ENCODE measurements at places on chromosomes 11 and 22.

- DNase-seq, result peak; percentile 8
Observed at GRCh38 chr22:19446603-19447329, 745 bp downstream of the C22orf39 start.

DNA sequence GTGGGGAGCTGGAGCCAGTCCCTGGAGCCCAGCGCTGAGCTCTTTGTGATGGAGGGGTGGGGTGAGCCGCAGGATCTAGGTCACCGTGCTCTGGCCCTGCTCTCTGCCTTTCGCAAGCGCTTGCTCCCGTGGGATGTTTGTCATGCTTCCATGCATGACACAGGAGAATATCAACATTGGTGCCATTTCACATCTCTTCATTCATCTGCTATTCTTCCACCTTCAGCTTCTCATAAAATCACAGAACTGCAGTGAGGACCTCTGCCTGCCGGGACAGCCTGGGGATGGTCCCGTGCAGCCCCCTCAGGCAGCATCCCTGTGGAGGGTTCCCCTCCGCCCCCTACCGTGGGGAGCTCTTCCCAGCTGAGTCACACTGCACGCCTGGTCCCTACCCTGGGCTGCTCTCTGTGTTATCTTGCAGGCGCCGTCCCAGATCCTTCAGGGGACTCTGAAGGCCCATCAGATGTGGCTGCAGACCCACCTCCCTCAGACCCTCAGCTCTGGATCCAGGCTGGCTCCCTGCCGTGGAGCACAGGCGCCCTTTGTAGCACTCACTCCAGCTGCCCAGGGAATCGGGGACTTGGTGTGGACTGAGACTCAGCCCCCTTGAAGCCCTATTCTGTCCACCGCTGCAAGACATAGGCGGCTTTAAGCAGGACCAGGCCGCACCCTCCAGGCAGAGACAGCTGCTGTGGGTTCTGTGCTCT, 5.1 kb upstream of the SEPTIN5 start:
- DNase-seq, result peak; percentile 27

DNA sequence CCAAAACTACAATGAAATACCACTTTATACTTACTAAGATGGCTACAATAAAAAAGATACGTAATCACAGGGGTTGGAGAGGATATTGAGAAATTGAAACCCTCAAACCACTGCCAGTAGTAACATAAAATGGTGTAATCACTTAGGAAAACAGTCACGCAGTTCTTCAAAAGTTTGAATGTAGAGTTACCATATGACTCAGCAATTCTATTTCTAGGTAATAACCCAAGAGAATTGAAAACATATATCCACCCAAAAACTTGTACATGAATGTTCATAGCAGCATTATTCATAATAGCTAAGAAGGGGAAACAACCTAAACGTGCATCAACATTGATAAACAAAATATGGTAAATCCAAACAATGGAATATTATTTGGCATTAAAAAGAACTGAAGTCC, 24.4 kb upstream of the PSMA1 start:
- DNase-seq, result no peak

- peak; percentile 57 for DNase-seq
Observed at GRCh38 chr11:65380460-65381119, 1.9 kb downstream of the SLC25A45 start.

- no peak for DNase-seq
Observed at GRCh38 chr11:65952052-65952521, 6.8 kb downstream of the TSGA10IP start.

- DNase-seq, result no peak
Observed at GRCh38 chr11:113161711-113162591, 152.4 kb upstream of the TTC12 start.

DNA sequence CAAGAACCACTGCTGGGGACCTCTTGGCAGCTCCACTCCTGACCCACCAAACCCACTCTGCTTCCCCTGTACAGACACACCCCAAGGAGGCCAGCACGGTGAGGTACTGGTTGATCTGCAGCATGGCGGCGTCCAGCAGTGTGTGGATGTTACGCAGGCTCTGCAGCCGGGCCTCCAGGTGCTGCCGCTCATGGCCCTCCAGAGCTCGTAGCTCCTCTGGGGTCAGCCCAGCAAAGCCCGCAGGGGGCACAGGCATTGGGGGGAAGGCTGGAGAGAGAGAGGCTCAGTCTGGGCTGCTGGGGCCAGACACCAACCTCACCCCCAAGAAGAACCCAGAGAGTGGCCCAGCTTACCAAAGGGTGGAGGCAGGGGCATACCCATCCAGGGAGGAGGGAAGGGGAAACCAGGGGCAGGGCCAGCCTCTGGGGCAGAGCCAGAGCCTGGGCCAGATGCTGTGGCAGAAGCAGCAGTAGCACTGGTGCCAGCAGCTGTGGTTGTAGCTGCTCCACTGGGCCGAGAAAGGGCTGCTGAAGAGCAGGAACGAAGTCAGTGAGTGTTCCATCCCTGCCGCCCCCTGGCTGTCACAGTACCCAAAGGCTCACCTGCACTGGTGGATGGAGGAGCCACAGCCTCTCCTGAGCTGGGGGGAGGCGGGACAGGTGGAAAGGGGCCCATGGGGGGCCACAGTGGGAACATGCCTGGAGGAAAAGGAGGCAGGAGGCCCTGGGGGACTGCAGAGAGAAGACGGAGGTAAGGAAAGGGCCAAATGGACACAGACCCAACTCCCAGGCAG, 4.5 kb downstream of the SYVN1 start:
- DNase-seq, result no peak

DNA sequence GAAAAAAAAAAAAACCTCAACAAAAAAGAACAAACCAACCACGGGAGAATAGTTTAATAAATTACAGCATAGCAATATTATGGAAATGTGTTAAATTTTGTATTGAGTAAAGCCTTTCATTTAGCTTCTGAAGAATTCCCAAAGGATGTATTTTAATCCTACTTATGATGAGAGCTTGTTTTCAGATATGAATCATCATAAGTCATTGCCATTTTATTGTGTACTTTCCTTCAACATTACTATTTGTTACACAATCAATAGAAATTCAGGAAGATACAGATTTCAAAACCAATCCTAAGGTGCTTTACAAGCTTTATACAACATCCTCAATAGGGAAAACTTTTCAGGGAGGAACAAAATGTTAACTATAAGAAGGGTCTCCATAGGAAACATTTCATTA, 200.6 kb upstream of the CTSC start:
- DNase-seq, result no peak

DNA sequence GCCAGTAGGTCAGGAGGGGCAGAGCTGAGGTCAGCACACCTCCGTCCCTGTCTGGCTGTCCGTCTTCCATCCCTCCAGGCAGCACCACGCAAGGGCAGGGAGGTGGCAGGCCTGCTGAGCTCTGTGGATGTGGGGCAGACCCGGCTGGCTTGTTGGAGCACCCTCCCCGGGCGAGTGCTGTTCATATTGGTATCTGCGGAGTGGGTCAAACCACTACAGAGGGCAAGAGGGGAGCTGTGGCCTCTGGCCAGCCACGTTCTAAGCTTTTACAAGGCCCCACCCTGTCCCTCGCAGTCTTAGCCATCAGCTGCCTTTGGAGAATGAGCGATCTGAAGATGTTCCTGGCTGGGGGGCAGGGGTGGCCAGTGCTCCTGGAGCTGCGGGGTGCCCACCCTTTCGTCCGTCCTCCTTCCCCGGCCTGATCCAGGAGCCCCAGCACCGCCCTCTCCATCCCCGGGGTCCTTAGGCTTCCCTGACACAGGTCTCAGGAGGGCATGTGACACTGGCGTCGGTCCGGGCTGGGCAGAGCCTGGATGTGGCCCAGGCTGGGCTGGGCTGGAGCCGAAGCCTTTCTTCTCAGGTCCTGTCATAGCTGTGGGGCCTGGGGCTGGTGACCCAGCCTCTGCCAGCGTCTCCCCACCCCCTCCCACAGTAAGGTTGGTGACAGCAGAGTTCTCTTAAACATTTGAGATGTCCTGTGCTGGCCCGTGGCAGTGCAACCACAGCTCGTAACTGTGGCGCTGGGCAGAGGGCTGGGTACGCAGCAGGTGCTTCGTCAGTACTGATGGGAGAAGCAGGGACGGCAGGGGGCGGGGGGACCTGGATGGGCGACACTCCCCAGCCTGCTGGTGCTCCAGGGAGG, 31.7 kb upstream of the GRAMD4 start:
- DNase-seq, result no peak

DNA sequence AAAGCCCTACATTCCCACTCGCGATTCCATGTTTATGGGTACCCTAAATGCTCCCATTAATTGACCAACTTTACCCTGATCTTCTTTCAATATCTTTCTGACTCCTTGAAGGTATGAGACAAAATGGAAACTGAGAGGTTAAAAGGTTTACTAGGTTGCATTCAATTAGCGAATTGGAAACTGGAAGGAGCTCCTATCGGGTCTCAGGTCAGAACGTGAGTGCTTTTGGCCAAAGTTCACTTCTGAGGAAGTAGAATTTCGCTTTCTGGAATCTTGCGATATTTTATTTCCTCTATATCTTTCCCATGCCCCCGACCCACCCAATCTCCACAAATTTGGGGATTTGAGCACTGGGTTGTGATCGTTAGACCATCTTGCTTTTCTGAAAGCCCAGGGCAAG, 2.6 kb downstream of the EHF start:
- no peak for DNase-seq

DNA sequence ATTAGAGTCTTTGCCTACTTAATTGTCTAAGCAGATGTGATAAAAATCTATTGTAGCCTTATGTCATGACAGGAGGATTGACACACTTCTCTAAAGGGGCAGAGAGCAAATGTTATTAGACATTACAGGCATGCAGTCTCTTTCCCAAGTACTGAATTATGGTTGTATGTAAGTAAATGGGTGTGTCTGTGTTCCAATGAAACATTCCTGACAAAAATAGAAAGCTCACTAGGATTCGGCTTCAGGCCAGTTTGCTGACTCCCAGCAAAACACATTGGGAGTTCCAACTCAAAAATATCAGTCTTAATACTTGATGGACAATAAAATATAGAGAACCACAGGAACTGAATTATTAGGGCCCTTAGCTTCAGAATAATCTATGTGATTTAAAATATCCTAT, 1480.4 kb downstream of the FAM181B start:
- no peak for DNase-seq

DNA sequence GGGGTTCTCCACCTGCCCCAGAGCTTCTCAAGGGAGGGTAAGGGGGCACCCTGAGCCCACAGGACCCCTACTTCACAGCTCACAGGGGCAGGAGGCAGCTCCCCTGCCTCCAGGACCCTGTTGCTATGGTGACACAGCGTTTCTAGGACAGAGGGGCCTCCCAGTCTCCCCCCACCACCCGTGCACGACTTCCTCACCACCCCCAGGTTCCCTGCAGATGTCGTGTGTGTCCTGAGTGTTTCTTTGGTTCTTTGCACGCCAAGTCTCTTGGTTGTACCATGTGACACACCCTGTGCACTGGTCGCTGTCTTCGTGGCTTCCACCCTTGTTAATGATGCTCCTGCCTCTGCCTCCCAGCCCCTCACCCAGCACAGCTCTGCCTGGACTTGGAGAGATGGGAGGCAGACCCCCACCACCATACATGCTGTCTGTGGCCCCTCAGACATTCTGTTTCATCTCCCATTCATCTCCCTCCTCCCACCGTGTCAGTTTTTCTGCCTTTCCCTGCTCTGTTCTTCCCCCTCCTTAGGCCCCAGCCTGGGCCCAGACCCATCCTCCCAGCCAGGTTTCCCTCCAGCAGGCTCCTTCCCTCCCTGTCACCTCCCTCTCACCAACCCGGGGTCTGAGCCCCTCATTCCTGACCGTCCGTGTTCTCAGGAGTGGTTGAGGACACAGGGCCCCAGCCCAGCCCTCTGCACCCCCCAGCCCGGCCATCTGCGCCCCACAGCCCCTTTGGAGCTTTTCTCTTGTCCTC, 24.5 kb upstream of the RAB1B start:
- DNase-seq, result no peak

- DNase-seq, result no peak
Observed at GRCh38 chr22:43205748-43206508, 19.0 kb upstream of the TTLL12 start.

- no peak for DNase-seq
Observed at GRCh38 chr11:127339376-127339775, 338.8 kb upstream of the KIRREL3 start.

- DNase-seq, result no peak
Observed at GRCh38 chr22:38479096-38479837, 11.4 kb downstream of the KDELR3 start.

DNA sequence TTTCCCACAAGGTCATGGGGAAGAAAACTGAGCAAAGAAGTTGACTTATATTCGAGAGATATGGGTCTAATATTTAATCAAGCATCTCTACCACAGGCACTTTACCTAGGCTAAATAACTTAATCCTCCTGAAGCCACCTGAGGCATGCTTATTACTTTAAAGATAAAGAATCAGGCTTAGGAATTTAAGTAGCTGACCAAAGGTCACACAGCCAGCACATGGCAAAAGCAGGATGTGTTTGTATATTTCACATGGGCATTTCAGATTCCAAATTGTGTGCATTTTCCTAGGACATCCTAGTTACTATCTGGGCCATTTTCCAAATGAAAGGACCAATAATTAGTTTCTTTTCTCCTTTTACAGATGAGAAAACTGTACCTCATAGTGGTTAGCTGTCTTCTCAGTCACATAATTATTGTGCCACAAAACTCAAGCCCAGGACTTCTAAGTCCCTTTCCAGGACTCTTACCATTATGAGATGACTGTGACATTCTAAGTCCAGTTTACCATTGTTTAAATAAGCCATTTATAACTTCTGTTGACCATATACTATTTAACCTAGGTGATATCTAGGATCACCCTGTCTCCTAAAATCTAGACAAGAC, 112.1 kb upstream of the ZC3H12C start:
- DNase-seq, result no peak

- DNase-seq, result no peak
Observed at GRCh38 chr11:6390718-6391469, 620 bp downstream of the SMPD1 start.
